ENCODE measurements at places on chromosomes 2 and 18.

GRCh38 chr2:231554327-231554726, 24.1 kb upstream of the NMUR1 start:
- no peak for DNase-seq

GRCh38 chr18:23155537-23155936, 20.3 kb downstream of the CABLES1 start:
- DNase-seq: no peak

- no peak for DNase-seq
Observed at GRCh38 chr2:127471286-127471988, 53.2 kb downstream of the PROC start.

- DNase-seq: no peak
Observed at GRCh38 chr2:86225581-86225980, 26.3 kb downstream of the MRPL35 start.

- DNase-seq: no peak
Observed at GRCh38 chr18:49212819-49213218, 247.6 kb downstream of the DYM start.

- peak; percentile 41 for DNase-seq
Observed at GRCh38 chr2:25341011-25341727, 556 bp downstream of the DNMT3A start.

DNA sequence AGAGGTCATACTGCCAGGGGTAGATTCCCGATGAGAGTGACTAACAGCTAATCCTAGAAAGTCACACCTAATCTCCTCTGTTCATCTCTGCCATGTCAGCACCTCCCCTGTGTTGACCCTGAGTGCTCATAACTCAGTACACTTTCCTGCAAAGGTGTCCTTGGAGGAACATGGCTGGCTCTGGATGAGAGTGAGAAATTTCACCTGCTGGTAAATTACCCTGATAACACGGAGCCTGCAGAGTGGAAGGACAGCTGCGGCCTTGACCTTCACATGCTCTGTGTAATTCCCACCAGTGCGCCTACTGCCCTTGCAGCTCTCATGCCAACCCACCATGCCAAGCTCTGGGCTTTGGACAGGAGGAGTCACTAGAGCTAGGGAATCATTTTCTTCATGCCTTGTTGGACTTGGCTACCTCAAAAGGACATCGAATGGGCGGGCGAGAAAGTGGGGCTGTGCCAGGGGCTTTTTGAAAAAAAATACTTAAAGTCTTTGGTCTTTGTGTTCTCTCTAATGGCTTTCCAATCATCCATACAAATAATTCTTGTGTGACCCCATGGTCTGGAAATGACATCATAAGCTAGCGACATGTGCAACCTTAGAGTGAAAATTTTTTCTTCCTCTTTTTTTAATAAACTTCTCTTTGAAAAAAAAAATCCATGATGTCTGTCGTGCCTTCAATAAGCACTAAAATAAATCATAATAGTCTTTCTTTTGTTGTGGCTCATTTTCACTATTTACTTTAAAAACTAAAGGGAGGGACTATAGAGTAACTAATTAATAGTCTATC, 319.9 kb downstream of the MYCN start:
- DNase-seq: no peak

GRCh38 chr2:233708942-233709341, 3.8 kb upstream of the UGT1A5 start:
- no peak for DNase-seq
